ENCODE measurements at places on chromosomes 13 and 19.

- DNase-seq: no peak
These were observed 170.6 kb upstream of the TSC22D1 start for GRCh38 chr13:44746690-44747089.

DNA sequence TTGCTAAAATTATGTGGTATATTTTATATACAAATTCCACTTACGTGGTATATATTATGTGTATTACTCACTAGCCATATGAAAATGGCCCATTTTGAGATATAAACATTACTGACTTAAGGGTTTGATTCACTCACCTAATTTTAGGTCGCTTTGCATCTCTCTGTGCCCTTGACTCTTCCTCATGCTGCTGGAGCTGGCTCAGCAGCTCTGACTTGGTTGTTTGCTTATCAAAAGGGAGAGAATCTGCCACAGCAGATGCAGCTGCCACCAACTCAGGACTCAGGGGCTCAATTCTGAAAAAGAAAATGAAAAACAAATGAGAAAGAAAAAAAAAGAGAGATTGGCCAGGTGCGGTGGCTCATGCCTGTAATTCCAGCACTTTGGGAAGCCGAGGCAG, 12.2 kb downstream of the MRPS31 start:
- peak; percentile 34 for DNase-seq

DNA sequence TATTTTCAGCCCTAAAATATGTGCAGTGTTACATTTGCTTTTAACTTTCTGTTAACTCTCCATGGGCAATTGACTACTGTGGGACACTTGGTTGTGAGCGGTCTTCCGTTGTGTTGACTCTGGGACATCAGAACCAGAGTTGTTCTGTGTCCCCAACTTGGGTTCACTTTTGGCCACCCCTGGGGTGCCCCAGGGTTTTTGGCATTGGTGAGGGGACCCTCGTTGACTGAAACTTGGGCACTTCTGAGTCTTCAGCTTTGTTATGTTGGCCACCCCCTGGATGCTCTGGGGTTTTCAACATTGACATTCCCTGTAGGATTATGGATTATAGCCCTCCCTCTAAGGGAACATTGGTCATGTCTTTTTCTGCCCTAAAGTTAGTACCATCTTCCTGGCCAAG, 57.1 kb downstream of the OR10H4 start:
- no peak for DNase-seq

- no peak for DNase-seq
These were observed 16.7 kb downstream of the KDM4B start for GRCh38 chr19:4985551-4985991.

DNA sequence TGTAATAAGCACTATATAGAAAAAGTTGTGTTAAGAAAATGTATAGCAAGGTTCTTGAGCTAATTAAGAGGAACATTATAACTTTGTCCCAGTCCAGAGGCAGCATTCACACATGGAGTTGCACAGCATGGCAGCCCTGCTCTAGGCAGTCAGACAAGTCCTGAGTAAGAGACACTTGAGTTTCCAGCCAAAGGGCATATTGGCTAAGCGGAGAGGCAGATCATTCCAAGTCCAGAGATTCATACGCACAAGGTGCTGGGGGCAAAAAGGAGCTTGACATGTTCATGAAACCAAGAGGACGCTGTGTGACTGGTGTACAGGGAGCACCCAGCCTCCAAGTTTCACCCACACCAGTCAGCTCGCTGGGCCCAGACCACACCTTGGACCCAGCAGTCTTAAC, 232.6 kb upstream of the IPO5 start:
- DNase-seq: no peak

DNA sequence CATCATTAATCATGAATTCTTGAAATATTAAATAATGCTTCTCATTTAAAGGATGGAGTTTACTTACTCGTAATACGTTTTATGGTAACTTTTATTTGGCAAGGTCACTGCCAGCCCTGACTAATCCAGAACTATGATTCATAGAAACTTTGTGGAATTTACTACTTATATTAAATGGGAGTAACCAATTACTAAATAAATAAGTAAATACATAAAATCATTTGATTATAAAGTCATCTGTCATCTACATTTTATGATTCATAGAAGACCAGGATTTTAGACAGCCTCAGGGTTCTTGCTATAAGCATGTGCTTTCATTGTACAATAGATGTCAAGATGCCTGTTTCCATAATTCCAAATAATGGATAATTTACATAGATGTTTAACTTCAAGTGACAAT, 611.1 kb downstream of the TBC1D4 start:
- no peak for DNase-seq

All from GM12865 (cell line).